Renal cortex interstitium (tissue), 15 donors: ENCODE measurements at places on chromosomes 1 and 21. TPM values are rescaled to one million over a fixed set of nuclear protein-coding genes. Genes with fewer than 3 reads are reported as not detected.

The BACE2 gene
- polyA plus RNA-seq: 28.6 TPM

The PADI2 gene
- 2.3 TPM for polyA plus RNA-seq

The TMEM50B gene
- polyA plus RNA-seq: 52.5 TPM

The CD46 gene
- polyA plus RNA-seq: 341 TPM

The CD52 gene
- polyA plus RNA-seq: 3.7 TPM

The RIMKLA gene
- polyA plus RNA-seq: 0.73 TPM

The DNASE2B gene
- polyA plus RNA-seq: 0.09 TPM

The CTSS gene
- 12.3 TPM for polyA plus RNA-seq

The FCGR3A gene
- polyA plus RNA-seq: 2.6 TPM

DNA sequence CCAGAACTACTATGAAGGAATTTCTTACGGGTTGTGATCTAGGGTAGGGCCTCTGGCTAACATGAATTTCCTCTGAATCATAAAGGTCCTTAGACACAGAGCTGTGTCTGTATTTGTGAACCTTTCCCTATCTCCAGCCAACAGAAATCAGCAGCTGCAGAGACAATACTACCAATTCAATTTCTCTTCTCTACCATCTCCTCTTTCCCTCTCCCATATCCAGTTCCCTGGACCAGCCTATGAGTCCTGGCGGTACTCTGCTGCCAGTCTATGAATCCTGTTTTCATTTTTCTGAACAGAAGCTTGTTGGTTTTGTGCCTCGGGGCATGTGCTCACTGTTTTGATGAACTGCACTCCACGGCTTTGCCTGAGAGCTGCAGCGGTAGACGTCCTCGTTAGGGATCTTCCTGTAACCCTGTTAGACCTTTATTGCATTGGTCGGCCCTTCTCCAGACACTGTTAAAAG is 458.0 kb upstream of the VAMP3 start:
- no peak for DNase-seq

- DNase-seq: no peak
Measured at GRCh38 chr1:160058087-160058486, 11.9 kb downstream of the KCNJ10 start.

DNA sequence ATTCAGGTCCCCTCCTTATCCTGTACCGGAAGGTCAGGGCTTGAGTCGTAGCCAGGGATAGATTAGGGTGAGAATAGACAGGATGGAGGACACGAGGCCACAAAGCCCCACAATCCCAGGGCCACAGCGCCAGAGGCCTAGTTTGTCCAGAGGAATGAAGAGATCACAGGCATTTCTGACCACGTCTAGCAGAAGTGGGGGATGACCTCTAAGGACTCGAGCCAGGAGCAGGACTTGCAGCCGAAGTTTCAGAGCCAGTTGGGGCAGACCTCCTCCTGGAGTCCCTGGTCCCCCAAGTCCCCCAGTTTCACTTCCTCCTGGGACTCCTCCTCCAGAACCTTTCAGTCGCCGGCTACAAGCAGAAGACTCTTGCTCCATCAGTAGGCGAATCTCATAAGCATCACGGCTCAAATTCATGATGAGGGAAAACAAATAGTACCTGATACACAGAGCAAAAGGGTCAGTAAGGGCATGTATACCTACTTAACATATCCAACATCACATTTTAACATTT is 2.3 kb upstream of the ITGA10 start:
- no peak for DNase-seq

GRCh38 chr1:201750934-201751333 is 78.0 kb upstream of the IPO9 start:
- no peak for DNase-seq

- no peak for DNase-seq
Measured at GRCh38 chr1:203807196-203807595, 11.8 kb downstream of the ZBED6 start.

GRCh38 chr1:58811303-58811702 is 27.5 kb upstream of the JUN start:
- no peak for DNase-seq

GRCh38 chr1:112904071-112904830 is 51.7 kb downstream of the SLC16A1 start:
- no peak for DNase-seq

GRCh38 chr1:76162254-76162653 is 87.7 kb downstream of the ST6GALNAC3 start:
- DNase-seq: no peak

DNA sequence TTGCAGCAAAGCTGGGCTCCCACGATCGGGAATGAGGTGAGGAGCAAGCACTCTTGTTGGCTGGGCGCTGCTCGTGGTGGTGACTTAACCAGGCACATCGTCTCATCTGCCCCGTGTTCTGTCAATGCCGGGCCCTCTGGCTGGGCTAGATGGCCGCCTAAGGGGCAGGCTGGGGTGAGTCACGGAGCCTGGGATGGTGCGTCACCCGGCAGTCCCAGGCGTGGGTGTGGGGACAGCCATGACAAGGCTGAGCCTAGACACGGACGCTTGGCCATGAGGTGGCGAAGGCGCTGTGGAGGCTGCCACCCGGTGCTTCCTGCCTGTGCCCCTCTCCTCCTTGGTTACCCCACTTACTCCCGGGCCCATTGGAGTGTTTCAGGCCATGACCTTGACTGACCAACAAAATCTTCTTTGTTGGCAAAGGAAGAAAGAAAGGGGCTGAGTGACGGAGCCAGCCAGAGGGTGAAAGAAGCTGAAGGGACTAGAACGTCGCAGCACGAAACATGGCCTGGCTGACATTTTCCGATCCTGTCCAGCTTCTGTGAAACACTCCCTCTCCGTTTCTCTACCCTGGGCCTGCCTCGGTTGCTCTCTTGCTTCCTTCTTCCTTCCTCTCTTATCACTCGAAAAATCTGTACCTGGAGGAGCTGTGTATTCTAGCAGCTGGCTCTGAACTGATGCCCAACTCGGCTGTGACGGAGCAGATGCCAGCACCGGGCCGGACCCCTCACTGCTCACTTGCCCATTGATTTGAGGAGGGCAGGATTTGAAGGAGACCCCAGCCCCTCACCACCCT is 596 bp downstream of the CD247 start:
- no peak for DNase-seq

GRCh38 chr1:119779869-119780356 is 11.2 kb upstream of the HMGCS2 start:
- DNase-seq: no peak

DNA sequence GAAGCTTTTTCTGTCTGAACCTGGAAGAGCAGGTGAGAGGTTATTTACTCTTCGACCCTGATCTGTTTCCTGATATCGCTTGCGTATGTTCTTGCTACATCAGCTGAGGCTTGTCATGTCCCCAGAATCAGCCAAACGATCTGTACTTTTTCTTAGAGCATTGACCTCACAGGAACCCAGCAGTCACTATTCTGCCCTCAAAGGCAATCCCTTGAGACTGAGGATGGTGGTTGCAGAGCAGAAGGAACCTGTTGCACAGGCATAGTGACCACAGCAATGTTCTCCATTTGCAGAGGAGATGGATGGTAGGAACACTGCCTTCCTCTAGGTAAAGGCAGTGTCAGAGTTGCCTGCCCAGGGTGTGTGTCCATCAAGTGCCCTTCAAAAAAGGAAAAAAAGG is 11.3 kb upstream of the LACTBL1 start:
- DNase-seq: no peak

GRCh38 chr1:8009043-8010002 is 16.8 kb downstream of the ERRFI1 start:
- DNase-seq: no peak

DNA sequence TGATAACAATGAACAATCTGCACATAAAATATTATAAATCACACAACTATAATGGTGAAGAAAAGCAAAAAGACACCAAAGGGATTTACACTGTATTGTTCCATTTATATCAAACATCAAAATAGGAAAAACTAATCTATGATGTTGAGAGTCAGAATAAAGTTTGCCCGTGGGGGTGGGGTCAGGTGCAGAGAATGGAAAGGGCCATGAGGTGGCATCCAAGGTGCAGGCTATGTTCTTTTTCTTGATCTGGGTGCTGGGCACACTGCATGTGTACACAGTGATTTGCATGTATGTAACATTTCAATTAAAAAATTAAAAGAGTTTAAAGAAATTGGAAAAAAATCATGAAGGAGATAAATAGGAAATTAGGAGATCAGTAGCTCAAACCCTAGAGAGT is 127.3 kb downstream of the DSCAM start:
- DNase-seq: no peak

DNA sequence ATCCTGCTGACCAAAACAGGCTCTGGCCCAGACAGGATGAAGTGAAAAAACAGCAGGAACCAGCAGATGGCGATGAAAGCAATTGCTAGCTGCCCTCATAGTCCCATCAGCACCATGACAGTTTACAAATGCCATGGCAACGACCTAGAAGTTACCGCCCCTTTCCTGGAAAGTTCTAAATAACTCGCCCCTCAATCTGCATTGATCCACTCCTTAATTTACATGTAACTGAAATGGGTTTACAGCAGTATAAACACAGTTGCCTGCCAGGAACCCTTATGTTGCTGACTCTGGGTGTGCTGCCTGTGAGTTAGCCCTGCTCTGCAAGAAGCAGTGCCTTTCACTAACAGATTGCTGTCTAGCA is 65.5 kb upstream of the CR1L start:
- DNase-seq: peak; percentile 30

DNA sequence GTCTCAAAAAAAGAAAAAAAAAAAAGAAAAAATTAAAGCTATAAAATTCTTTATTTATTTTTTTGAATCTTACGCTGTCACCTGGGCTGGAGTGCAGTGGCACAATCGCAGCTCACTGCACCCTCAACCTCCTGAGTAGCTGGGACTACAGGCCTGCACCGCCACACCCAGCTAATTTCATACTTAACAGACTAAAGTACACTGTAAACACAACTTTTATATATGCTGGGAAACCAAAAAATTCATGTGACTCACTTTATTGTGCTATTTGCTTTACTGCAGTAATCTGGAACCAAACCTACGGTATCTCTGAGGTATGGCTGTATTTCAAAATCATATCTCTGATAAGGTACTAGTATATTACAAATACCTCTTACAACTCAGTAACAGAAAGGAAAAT is 40.3 kb downstream of the HSF2BP start:
- no peak for DNase-seq

DNA sequence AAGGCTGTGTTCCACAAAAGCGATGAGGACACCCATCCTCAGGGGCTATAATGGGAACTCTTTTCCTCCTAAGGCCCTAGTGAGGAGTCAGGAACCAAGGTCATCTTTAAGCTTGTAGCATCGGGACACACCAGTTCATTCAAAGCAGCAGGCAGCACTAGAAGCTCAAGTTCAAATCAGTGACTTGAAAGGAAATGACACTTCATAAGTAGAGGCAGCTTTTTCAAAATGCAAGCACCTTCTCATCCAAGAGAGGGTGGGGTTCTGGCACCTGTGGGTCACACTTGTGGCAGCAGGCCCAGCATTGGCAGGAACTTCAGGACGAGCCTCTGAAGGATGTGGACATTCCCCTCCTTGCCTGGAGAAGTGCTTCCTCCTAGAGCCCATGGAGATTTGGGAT is 496.3 kb downstream of the KIF26B start:
- no peak for DNase-seq

DNA sequence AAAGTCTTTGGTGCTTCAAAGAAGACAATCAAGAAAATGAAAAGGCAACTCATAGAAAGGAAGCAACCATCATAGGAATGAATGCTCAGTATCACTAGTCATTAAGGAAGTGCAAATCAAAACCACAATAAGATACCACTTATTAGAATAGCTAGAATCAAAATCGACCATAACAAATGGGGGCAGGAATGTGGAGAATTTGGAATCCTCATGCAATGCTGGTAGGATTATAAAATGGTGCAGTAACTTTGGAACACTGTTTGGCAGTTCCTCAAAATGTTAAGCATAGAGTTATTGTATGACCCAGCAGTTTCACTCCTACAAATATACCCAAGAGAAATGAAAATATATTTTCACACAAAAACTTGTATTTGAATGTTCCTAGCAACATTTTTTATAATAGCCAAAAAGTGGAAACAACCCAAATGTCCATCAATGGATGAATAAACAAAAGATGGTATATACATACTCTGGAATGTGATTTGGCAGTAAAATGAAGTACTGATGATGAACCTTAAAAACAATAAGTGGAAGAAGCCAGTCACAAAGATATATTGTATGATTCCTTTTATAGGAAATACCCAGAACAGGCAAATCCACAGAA is 105.6 kb downstream of the MIS18A start:
- no peak for DNase-seq

DNA sequence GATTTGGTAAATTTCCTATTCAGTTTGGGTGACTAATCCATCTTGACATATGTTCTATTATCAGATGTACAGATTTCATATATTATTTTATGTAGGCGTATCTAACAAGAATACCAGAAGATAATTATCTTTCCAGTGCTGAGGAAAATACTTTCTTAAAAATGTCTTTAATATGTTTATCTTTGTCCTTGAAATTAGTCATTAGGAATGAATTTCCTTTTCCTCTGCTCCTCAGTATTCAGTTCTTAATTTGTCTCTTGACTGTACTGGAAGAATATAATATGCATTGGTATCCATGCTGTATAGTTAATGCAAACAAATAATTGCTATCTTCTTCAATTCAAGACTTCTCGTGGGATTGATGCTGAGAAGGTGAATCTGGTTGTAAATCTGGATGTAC is 6.6 kb downstream of the DDX20 start:
- DNase-seq: no peak

DNA sequence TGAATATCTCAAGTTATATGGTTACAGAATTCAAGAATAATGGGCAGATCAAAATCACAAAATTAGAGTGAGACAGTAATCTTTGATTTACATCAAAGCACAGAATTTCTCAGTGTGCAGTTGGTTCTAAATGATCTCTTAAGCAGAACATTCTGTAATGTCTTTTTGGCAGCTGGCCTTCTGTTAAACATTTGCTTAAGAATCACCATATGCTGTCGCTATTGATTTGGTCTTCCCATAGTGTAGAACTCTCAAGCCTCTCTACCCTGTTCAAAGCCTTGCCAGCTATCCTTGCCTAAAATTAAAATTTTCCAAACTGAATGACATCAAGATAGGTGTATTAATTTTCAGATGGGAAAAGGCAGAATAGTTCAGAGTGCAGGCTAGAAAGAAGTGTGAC is 38.9 kb upstream of the ERO1B start:
- no peak for DNase-seq

GRCh38 chr21:25907573-25908275 is 173.0 kb downstream of the GABPA start:
- DNase-seq: no peak

- DNase-seq: no peak
Measured at GRCh38 chr21:14617871-14618270, 71.8 kb upstream of the SAMSN1 start.

GRCh38 chr1:151539321-151540020 is 638 bp upstream of the TUFT1 start:
- DNase-seq: no peak
